ENCODE measurements at places on chromosomes 2 and 18. TPM values are rescaled to one million over a fixed set of nuclear protein-coding genes. Genes with fewer than 3 reads are reported as not detected.

- DNase-seq: no peak
These were observed 30.8 kb downstream of the TWSG1 start for GRCh38 chr18:9365406-9365805.

GRCh38 chr2:15968280-15969178, 28.2 kb downstream of the MYCN start:
- no peak for DNase-seq

GRCh38 chr2:81650048-81650971, 1345.8 kb upstream of the LRRTM1 start:
- DNase-seq: no peak

- no peak for DNase-seq
These were observed 150.6 kb upstream of the AGAP1 start for GRCh38 chr2:235343156-235343774.

Gene STPG4
- total RNA-seq: not detected

Gene NOSTRIN
- not detected for total RNA-seq

GRCh38 chr2:219332542-219332941, at the start of gene RESP18:
RESP18 (minus strand) TSS chr2:219332744.
- no peak for DNase-seq

GRCh38 chr2:1493431-1494126, 80.3 kb downstream of the TPO start:
- DNase-seq: no peak

Gene EVX2
- total RNA-seq: not detected

Gene CNTNAP5
- not detected for total RNA-seq

Gene DYNAP
- total RNA-seq: not detected

Gene SLC4A5
- total RNA-seq: not detected

DNA sequence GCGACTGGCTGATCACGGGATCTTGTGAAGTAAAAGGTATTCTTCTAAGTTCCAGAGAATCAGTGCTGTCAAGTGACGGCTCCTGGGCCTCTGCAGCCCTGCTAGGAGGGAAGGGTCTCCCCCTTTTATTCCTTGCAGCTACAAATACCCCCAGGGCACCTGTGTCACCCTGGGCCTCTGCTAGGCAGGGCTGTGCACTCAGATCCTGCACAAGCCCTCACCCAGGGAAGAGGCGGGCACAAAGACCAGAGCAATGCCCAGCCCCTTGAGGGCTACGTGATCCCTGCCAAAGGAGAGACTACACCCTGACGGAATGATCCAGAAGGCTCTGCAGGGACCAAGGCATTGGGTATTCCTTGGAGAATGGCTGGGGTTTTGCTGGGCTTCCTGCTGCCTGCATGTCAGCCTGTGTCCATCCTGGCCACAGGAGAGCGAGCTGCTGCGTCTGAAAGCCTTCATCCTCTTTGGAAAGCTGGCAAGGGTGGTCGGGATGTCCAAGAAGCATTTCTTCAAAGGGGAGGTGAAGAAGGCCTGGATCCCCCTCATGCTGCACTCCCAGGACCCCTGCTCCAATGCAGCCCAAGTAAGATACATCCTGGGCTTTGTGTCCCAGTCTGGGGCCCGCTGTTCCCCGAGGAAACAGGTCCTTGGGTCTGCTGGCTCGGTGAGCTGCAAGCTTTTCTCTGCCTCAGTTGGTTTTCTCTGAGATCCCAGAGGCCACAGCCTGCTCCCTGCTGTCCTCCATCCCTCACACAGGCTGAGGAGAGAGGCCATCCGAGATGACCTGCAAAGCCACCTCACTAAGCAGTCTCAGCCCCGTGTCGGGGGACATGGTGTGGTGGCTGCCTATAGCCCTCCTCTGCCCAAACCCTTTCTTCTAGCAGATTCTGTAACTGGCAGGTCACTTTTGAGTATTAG, 24.9 kb downstream of the HJURP start:
- no peak for DNase-seq

GRCh38 chr2:74957886-74958273, 563 bp upstream of the POLE4 start:
- DNase-seq: no peak

Gene CSRNP3
- total RNA-seq: not detected

DNA sequence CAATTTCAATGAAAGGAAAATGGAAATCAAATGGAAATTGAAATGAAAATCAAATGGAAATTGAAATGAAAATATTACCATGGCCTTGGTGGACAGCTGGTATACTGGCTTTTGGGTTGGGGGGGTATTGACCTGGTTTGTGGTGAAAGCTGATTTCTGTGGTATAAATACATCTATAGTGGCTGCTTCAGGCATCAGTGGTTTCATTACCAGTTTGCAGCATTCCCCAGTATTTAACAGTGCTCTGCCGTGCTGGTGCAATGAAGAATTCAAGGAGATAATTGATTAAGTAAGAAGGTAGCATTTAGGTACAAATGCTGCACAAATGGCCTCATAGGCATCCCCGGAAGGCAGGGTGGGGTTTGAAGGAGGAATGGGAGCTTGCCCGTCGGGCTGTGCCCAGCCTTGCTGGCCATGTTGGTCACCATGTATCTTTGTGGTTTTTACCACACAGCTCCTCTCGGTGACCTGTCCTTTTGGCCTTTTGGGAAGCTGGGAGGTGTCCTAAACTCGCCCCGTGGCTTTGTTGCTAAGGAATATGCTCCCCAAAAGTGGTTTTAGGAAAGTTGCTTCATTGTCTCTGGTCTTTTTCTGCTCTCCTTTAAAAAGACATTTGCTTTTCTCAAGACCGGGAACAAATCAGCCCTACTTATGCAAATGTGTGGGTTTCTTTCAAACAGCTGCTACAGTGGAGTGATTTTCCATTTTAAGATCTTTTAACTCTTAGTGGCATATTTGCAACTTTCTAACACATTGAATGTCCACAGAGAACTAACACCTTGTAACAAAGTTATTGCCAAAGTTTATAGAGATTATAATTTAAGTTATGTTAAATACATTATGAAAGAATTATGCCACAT, 28.6 kb downstream of the SNTG2 start:
- DNase-seq: no peak

DNA sequence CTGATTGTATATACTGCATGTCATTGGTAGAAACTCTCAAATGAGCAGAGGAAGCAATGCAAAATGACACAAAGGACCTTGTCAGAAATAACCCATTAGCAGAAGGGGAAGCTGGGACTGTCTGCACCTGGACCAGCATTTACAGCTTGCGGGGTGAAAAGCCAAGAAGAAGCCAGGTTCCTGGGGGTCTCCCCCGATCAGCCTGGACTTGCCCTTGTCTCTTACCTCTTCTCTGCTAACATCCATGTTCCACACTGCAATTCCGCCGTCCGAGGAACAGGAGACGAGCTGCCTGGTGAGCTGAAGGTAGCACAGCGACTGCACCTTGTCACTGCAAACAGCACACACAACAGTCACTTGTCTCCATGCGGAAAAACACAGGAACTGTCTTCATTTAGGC, 51.1 kb downstream of the WDFY1 start:
- no peak for DNase-seq

Data from G401 (cell line).